ENCODE measurements at places on chromosomes 16 and 17.

GRCh38 chr16:78005881-78006280 lies 16.5 kb upstream of the CLEC3A start:
- DNase-seq = no peak

GRCh38 chr17:64150237-64151015 lies 20.5 kb upstream of the ERN1 start:
- DNase-seq = no peak

GRCh38 chr16:47029724-47030123 lies 56.2 kb upstream of the DNAJA2 start:
- DNase-seq = no peak

DNA sequence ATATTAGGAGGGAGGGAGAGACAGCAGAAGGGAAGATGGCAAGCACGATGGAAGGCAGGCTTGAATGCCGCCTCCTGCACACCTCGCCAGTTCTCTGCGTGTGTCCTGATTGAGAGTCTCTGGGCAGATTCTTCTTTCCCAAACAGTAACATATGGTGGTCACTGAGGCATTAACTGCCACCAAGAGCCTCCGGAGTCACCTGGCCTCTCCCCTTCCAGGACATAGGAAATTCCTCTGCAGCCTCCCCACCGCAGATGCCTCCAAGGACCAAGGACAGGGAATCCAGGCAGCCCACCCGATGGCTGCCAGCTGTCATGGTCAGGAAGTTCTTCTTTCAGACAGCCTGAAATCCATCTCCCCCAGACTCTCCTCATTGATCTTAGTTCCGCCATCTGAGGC lies 149.3 kb downstream of the ENGASE start:
- no peak for DNase-seq

GRCh38 chr17:48113201-48113676 lies 5.7 kb downstream of the SNX11 start:
- no peak for DNase-seq

- no peak for DNase-seq
Measured at GRCh38 chr17:40122999-40123810, 1.4 kb downstream of the MSL1 start.

GRCh38 chr17:37065486-37066321 lies 117.0 kb downstream of the AATF start:
- no peak for DNase-seq

DNA sequence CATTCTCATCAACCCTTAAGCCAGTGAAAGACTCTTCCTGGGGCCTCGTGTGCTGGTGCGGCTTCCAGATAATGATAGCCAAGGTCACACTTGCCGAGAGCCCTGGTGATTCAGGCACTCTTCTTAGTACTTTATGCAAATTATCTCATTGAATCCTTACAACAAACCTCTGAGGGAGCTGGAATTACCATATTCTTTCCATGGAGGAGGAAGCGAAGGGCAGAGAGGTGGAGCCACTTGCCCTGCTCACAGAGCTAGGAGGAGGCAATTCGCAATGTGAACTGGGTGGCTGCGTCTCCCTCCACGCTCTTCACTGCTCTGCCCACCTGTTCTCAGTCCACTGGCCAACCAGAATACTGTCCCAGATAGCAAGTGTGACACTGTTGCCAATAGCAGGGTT lies 409.7 kb downstream of the SNX29 start:
- DNase-seq = no peak

- no peak for DNase-seq
Measured at GRCh38 chr17:2084766-2085647, 30.1 kb downstream of the HIC1 start.

GRCh38 chr16:84840687-84841627 lies 21.2 kb downstream of the CRISPLD2 start:
- DNase-seq = no peak

GRCh38 chr16:51968749-51969148 lies 578.2 kb downstream of the TOX3 start:
- DNase-seq = no peak

DNA sequence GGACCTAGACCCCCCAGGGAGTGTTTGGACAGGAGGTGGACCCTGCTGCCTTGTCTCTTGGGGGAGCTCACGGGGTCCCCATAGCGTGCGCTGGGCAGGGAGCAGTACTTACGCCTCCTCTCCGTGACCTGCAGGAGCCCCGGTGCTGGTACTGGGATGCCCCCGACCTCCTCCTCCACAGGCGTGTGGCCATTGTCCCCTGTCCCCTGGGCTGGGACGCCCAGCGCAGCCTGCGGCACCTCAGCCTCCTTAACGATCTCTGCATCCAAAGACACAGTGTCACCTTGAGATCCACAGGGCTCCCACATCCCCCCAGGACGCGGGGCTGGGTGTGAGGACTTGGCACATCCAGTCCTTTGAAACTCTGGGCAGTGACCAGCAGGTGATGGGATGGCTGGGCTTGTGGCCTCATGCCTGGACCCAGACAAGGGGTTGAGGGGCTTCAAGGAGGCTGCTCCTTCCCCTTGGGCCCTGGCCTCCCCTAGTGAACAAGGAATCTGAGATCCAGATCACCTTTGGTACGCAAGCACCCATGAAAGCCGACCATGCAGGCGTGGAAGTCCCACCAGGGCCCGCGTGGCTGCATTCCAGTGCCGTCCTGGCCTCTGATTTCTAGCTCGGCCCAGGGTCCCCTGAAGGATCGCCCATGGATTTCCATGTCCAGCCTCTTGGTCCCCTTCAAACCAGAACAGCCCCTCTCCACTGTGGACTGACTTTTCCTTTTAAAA lies 9.9 kb downstream of the DBNDD1 start:
- DNase-seq = no peak

DNA sequence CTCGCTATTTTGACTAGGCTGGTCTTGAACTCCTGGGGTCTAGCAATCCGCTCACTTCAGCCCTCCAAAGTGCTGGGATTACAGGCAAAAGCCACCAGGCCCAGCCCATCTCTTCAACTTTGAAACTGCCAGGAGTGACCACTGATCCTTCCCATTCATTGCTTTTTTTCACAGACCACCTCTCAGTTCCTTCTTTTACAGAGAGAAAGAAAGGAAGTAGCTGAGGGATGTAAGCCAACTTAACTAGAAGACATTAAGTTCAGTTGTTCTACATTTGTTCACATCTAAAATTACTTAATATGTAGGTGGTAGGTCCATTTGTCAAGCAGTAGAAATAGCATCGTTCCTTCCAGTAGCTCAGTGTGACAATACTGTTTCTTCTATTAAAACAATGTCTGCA lies 219.8 kb downstream of the STX8 start:
- DNase-seq = no peak

- DNase-seq = no peak
Measured at GRCh38 chr17:4492721-4493561, 5.7 kb upstream of the SPNS2 start.

- no peak for DNase-seq
Measured at GRCh38 chr16:84324434-84325262, 30.0 kb downstream of the WFDC1 start.

GRCh38 chr16:77679901-77680300 lies 42.4 kb upstream of the NUDT7 start:
- no peak for DNase-seq

DNA sequence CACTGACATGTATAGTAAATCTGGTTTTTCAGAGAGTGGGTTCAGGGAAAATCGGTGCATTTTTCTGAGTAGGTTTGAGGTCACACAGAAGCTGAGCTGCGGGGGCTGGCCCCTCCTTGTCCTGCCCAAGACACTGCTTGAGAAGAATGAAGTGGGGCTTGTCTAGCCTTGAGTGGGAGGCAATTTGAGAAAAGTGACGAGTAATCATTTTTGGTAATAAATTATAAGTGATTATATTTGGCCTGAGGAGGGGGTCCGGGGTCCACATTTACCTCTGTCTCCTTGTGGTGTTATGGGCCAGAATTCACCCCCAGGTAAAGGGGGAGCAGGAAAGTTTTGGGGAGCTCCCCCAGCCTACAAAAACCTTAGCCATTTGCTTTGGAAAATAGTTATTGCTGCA lies 28.1 kb downstream of the WFDC1 start:
- no peak for DNase-seq

DNA sequence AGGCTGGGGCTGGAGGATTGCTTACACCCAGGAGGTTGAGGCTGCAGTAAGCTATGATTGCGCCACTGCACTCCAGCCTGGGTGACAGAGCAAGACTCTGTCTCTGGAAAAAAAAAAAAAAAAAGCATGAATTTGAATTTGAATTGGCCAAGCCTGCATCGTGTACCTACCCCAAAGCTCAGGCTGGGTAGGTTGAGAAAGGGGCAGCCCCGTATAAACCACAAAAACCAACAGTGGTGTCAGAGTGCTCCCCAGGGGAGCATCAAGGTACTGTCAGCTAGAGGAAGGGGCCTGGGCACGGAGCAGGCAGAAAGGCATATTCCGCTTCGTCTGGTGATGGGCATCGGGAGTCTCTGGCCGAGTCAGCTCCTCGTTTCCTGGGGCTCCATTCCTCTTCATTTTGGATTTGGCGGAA lies 40.9 kb downstream of the RAP1GAP2 start:
- DNase-seq = no peak

DNA sequence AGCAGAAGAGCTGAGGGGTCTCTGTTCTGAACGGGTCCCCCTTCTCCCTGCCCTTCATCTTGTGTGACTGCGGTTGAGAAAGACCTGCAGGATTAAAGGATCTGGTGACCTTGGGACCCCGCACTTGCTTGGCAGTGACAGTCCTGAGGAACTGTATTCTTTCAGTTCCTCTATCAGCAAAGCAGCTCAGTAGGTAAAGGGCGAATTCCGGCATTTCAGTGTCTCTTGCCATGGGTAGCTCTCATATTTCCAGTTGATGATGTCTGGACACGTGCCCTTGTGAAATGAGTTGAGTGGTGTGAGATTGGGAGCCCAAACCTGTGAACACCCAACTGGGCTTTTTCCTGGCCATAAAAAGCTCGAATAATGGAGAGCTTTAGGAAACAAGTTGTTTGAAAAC lies 135.7 kb downstream of the PRKCA start:
- no peak for DNase-seq

DNA sequence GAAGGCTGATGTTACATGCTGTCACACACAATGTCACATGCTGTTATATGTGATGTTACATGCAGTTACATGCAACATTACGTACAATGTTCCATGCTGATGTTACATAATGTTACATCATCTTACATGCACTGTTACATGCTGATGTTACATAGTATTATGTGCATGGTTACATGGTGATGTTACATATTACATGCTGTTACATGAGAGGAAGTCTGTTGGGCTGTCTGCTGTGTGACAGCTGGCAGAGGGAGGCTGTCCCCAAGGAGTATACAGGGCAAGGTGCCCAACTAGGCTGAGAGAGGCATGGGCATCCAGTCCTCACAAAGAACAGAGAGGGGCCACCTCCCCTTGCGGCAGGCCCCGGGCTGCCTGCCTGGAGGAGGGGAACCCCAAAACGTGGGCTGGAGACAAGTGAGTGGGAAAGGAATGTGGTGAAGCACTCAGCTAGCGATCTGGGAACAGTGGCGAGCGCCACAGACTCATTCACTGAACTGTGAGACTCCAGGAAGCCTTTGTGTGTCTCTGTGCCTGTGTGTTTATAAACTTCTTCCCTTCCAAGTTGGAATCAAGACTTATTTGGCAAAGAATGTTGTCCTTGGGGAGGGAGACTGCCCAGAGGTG lies 30.6 kb downstream of the TMEM92 start:
- no peak for DNase-seq

DNA sequence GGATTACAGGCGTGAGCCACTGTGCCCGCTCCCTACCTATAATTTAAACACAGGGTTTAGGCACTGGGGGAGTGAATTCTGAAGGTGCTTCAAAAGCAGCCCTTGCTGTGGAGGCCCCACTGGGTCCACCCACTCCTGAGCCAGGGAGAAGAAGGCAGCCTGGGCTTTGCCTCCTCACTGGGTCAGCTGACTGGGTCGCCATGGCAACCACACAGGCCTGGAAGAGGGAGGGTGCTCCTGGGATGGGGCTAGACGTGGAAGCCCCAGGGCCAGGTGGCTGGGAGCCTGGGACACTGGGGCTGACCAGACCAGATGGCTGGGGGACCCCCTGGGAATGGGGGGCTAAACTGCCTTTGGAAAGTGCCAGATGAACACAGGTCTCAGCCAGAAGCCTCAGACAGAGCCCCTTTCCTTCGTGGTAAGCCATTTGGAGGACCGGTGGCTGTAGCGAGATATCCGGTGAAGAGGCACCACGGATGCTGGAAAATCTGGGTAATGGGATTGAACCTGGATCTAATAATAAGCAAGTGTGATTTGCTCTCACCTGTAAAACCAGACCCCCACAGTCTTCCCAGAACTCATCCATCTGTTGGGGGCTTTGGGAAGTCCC lies 32.9 kb downstream of the TRARG1 start:
- DNase-seq = no peak

DNA sequence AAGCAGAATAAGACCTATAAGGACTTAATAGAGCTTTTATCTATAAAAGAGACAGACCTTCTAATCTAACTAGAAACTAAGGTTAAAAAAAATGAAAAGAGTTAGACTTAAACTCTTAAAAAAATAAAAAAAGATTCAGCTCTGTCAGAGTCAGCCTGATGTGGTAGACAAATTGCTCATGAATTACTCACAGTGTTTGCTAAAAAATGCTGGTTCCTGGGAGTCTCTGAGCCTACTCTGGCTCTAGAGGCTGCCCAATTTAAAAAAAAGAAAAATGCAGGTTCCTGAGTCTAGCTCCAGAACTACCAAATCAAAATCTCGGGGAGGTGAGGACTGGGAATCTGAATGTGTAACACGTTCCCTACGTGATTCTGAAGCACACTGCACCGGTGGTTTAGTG lies 18.1 kb downstream of the SOST start:
- no peak for DNase-seq

DNA sequence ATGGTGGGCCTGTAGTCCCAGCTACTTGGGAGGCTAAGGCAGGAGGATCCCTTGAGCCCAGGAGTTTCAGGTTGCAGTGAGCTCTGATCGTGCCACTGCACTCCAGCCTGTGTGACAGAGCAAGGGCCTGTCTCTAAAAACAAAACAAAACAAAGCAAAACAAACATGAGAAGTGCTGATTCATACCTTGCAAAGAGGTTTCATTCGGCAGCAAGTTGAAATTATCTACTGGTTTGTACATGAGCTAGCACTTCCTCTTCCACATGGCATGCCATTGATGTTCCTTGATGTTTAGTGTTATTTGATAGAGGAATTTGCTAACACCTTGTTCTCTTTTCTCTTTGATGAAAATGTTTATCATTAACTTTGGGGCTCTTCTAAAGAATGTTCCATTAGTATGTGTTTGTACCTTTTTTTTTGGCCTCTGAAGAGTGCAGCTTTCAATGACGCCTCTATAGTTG lies 50.6 kb downstream of the SPECC1 start:
- DNase-seq = no peak

GRCh38 chr17:40486522-40487370 lies 14.7 kb downstream of the TNS4 start:
- no peak for DNase-seq

DNA sequence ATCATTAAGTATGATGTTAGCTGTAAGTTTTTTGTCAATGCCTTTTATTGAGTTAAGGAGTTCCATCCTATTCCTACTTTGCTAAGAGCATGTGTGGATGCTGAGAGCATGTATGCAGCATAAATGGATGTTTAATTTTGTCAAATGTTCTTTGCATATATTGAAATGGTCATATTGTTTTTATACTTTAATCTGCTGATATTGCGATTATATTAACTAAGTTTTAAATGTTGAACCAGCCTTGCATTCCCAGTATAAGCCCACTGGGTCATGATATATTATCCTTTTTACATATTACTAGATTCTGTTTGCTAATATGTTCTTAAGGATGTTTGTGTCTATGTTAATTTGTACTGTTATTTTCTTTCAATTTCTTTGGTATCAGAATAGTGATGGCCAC lies 53.2 kb downstream of the CCDC182 start:
- no peak for DNase-seq

Data from NCI-H1048 (cell line).